ENCODE measurements at places on chromosomes 2 and 18.

GRCh38 chr18:14979875-14980274, 231.9 kb downstream of the ANKRD30B start:
- no peak for DNase-seq

- no peak for DNase-seq
Measured at GRCh38 chr2:32284321-32284720, 6.6 kb downstream of the YIPF4 start.

- DNase-seq, result no peak
Measured at GRCh38 chr2:223914324-223914723, 30.8 kb downstream of the WDFY1 start.

- DNase-seq, result no peak
Measured at GRCh38 chr2:235514627-235515363, 21.0 kb downstream of the AGAP1 start.

- DNase-seq, result no peak
Measured at GRCh38 chr2:239736358-239737143, 288.6 kb downstream of the NDUFA10 start.

DNA sequence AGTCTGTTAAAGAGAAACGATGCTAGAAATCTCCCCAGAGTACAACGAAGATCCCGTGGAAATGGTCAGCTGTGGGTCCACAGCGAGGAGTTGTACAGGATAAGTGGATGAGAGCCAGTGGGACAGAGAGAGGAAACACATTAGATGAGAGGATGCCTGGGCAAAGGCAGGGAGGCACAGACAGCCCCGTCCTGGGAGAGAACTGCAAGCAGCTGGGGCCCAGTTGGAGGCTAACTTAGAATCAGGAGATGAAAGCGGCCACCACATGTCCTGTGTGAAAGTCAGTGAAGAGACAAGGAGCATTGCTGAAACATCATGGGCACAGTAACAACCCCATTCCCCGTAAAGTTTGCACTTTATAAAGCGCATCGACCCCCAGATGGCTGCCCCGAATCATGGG, 157.5 kb downstream of the RAPGEF4 start:
- no peak for DNase-seq

GRCh38 chr2:151153601-151154000, 108.1 kb downstream of the RBM43 start:
- no peak for DNase-seq

DNA sequence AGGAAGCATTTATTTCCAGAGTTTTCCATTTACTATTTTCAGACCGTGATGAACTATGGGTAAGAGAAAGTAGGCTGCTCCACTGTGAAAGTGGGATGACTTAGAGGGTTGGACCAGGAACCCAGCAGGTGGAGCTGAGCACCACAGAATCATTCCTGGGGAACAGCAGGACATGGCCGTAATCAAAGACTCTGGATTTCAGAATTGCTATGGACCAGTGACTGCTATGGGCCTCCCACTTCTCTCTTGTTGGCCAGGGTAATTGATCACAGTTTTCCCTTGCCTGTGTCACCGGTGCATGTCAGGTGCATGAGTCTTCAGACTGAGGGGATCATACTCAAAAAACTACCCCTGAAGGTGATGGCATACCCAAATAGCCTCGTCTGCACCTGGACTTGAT, 90.6 kb upstream of the GPC1 start:
- no peak for DNase-seq

DNA sequence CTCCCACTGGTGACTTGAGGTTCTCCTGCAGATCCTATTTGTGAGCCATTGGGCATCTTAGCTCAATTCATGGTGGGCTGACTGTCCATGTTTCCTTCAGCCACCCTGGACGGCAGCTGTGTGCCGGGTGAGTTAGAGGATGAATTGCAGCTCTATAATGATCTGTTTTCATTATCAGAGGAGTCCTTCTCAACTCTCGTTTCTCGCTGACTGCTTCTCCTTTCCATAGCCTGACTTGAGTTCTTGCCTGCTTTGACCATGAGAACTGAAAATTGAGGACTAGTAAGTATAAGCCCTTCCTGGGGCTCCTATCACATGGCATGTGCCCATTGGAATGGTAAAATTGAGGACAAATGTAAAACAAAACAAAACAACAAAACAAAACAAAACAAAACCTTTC, 121.8 kb downstream of the CDC42EP3 start:
- DNase-seq, result no peak

DNA sequence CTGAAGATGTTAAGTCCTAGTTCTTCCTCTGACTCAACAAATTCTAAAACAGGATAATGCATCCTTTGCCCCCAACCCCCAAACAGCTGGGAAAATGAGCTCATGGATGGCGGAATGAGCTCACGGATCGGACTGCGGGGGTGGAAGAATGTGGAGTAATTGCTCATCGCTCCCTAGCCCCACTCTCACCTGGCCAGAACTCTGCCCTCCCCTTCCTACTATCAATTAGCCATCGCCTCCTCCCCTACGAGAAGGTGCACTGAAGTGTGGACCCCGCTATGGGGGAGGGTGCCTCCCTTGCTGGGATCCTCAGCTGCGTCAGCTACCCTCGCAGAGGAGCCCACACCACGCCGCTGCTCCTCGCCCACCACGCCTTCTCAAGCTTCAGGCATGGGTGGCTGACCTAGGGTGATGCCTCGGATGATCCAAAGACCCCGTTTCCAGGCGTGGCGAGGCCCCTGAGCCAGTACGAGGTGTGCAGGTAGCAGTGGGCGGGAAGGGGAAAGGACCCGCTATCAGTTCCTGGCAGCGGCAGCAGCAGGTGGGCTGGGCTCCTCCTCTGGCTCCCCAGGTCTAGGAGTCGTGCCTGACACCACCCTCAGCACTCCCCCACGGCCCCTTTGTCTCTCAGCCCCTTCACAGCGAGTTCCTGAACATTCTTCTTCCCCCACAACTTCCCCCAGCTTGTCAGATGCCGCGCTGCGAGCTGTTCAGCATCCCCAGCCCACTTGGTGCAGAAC, 82.1 kb upstream of the POMC start:
- no peak for DNase-seq

DNA sequence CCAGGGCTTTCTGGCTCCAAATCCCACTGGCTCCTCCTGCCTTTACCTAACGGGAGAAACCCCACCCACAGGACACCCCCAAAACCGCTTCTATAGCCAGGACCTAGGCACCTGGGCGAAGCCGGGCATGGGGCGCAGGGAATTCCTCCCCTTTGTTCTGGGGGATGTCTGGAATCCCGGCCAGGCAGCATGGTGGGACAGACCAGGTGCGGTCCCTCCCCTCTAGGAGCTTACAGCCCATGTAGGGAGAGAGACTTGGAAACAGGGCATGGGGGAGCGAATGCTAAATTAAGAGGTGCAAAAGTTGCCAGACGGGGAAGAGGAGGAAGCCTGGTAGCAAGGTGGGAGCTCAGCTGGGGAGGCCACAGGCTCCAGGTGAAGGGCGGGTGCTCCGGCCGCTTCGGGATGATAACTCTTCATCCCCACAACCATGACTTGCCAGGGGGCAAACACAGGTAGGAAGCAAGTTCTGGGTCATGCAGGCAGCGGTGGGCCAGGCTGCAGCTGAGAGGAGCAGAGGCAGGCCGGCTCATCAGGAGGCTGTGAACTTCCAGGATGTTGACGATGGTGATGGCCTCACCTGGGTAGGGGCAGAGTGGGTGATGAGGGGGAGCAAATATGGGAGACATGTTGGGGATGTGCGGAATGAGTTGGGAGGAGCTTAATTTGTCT, 1.3 kb downstream of the TMEM37 start:
- no peak for DNase-seq

DNA sequence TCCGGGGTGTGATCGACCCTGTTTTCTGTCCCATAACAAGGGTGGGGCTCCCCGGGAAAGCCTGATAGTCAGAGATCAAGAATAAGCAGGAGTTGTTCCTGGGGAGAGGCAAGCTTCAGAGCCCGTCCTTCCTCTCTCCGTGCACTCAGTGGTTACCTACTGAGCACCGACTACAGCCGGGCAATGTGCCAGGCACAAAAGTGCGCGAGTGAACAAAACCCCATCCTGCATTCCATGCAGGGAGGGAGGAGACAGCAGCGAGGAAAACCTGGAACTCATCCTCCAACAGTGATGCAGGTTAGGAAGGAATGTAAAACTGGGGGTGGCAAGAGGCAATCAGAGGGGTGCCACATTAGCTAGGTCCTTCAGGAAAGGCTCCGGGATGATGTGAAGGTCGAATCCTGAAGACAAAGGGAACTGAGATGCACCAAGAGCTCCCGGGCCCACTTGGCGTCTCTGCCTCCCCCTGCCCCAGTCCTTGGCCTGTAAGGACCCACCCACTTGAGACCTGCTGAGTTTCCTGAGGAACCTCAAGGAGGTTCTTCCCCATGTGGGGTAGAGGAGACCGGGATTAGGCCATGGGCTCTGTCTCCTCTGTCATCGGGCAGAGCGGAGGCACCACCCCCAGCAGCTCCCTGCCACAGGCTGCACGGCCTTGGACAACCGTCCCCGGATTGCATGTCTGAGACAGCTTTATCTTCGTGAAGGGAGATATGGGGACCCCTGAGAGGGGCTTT, 198.2 kb downstream of the NDUFA10 start:
- DNase-seq, result no peak

DNA sequence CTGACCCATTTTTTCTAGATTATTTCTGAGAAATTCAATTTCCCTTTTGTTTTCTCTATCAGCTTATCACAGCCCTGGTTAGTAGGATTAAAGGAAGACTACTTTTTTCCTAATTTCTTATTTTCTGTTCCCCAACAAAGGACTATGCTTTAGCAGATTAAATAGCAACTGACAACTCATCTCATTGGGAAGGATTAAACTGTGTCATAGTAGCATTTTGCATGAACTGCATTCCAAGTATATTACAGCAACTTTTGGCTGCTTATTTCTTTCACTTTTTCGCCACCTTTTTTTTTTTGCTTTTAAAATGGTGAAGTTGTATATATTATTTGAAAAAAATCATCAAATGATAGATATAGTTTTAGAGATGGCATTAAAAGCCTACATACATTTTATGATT, 570.3 kb downstream of the FBXO15 start:
- no peak for DNase-seq

DNA sequence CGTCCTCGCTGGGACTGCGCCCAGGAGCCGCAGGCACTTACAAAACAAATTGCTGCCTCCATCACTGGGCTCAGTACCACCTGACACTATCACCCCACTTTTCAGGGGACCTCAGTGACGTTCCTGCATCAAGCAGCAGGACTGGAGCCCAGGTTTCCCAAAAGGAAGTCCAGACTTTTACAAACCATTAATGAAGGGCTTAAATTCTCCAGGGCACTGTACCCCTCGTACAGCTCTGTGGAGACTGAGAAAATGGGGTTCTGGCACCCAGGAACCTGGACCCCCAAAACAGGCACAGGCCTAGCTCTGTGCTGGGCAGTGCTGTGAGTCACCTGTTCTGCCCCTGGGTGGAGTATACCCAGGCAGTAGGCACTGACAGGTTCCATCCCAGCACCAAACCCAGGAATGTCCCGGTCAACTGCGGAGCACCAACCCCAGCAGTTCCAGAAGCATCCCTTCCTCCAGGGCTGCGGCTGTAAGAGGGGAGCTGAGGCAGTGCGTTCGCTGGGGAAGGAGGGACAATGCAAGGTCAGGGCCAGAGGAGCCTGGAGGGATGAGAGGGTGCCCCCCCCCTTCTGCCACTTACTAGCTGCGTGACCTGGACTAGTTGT, 24.6 kb upstream of the NOTO start:
- no peak for DNase-seq

- peak; percentile 62 for DNase-seq
Measured at GRCh38 chr2:134917360-134917865, 1.2 kb upstream of the CCNT2 start.

DNA sequence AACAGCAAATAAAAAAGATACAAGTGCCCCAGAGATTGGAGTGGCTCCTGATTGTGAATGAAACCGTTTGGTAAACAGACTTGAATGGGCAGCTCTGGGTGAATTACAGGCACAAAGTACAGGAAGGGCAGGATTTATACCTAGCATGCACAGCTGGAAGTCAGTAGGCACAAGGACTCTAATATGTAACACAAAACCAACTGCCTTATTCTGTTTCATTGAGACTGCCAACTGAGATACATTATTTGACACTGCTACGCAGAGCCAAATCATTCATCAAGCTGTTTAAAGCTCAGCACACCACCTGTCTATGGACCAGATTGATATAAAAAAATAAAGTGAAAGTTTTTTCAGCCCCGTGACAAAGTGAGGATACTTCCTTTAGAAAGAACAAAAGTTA, 541.2 kb downstream of the NUP35 start:
- DNase-seq, result peak; percentile 12

- no peak for DNase-seq
Measured at GRCh38 chr2:75054296-75054695, 95.9 kb downstream of the POLE4 start.

GRCh38 chr2:112923967-112924338, 13.0 kb downstream of the IL37 start:
- DNase-seq, result no peak

DNA sequence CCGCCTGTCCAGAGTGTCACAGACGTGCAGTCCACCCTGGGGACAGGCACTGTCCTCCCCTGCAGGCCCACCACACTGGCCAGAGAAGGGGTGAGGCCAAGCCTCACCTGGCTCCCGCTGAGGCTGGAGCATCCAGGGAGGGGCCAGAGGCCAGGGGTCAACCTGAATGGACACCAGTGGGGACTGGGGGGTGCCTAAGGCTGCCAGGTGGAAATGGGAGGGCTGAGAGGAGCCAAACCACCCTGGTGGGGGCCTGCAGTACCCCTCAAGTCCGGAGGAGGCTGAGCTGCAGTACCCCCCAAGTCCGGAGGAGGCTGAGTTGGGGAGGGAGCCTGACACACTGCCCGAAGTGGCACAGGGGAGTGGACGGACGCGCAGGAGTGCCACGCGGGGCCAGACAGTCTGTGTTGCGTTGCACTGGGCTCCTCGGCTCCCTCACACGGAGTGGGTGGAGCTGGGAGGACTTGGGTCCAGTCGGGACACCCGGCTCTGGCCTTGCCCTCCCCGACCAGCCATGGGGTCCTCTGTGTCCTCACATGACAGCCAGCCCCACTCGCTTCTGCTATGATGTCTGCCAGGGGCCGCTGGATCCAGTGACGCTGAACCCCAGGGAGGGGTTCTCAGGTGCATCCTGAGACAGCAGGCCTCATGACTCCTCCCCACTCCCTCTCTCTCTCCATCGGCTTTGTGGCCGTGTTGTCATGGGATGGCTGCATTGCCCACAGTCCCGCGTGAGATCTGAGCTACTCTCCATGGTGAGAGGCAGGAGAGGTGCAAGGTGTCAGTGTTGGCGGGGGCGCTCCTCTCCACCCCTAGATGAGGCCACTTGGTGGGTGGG, 22.3 kb upstream of the GPC1 start:
- DNase-seq, result no peak

- no peak for DNase-seq
Measured at GRCh38 chr2:236070236-236070635, 98.0 kb downstream of the GBX2 start.

All from NCI-H2227 treated with DMSO at 0.1 percent for 48 hours (cell line).